LHCN-M2 (cell line): ENCODE measurements at places on chromosomes 2 and 18. TPM values are rescaled to one million over a fixed set of nuclear protein-coding genes. Genes with fewer than 3 reads are reported as not detected.

DNA sequence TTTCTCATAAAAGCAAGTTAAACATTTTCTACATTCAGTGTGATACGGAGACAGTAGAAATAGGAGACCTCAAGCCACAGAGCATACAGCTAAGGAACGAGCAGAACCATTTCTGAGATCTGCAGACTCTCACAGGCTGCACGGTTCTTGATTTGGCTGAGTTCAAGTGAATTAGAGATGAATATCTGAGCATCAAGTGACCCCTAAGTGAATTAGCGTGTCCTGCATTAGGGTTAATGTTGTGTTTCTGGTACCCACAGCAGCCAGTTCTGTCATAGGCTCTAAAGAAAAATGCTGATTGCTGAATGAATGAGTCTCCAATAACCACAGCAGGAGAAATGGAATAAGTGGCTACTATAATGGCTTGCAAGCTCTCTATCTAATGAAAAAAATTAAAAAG, 265.9 kb upstream of the SYT4 start:
- DNase-seq, result no peak

The FER1L5 gene
- total RNA-seq, result not detected in 2 replicates

The RAB6D gene
- total RNA-seq, result 0.06 TPM in 1 of 2 replicates, not detected in the other

GRCh38 chr2:72925328-72925943, 8.1 kb downstream of the EMX1 start:
- DNase-seq, result no peak
